ENCODE measurements at places on chromosomes 12 and 14.

GRCh38 chr14:74257078-74257940 lies 18.1 kb downstream of the VSX2 start:
- peak; percentile 55 for DNase-seq

DNA sequence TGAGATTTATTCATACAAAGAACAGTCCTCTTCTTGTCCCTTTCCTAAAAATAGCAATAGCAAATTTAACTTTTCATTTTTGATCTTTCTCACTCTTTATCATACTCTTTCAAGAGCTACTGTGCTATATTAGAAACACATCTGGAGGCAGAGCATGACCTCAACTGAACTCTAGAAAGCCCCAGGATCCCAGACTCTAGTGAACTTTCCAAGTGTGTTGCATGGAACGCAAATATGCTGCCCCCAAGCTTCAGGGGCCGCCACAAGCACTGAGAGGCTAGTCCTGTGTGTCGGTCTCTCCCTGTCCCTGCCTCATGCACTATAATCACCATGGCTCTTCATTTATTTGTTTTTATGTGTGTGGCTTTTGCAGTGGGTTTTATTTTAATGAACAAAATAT lies 38.7 kb upstream of the ZNF641 start:
- no peak for DNase-seq

DNA sequence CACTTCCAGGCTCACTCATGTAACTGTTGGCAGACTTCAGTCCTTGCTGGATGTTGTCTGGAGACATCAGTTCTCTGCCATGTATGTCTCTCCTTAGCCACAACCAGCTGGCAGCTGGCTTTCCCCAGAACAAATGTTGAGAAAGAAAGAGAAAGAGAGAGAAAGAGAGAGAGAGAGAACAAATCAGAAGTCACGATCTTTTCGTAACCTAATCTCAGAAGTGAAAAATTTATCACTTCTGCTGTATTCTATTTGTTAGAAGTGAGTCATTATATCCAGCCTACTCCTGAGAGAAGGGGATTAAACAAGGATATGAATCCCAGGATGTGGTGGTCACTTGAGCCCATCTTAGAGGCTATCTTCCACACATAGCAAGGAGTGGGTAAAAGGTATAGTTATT lies 101.2 kb downstream of the BTG1 start:
- DNase-seq, result no peak

GRCh38 chr14:90629471-90629870 lies 186.8 kb downstream of the TTC7B start:
- no peak for DNase-seq

DNA sequence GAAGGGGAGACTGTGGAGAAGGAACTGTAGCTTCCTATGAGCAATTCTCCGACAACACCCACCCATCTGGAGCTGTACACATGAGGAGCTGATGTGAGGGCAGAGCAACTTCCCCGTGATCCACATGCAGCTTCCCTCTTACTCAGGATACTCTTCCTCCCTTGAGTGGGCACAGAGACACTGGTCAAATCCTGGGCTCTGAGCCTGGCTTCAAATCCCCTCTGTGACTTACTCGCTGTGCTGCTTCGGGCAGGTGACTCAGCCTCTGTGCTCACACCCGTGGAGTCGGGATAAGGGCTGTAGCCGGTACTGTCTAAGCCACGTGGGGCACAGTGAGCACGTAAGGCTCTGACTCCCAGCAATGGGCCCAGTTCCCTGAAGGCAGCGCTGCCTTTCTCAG lies 31.1 kb downstream of the ZFYVE21 start:
- peak; percentile 95 for DNase-seq

GRCh38 chr12:32264961-32265360 lies 134.4 kb upstream of the FGD4 start:
- DNase-seq, result peak; percentile 5

DNA sequence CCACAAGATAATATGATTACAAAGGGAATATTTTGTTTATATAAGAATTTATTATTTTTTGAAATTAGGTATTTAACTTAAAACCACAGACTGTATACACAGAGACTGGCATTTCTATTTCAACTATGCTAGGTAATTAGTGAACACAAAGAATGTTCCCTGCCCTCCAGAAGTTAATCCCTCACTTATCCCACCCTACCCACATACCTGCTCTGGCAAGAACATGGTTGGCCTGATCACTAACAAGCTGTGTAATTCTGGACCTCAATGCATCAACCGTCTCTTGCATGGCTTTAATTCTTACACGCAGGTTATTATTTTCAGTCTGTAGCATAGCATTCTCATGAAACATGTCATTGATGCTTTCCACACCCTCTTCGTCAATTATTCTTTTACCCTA lies 85.9 kb downstream of the KIF21A start:
- DNase-seq, result no peak

DNA sequence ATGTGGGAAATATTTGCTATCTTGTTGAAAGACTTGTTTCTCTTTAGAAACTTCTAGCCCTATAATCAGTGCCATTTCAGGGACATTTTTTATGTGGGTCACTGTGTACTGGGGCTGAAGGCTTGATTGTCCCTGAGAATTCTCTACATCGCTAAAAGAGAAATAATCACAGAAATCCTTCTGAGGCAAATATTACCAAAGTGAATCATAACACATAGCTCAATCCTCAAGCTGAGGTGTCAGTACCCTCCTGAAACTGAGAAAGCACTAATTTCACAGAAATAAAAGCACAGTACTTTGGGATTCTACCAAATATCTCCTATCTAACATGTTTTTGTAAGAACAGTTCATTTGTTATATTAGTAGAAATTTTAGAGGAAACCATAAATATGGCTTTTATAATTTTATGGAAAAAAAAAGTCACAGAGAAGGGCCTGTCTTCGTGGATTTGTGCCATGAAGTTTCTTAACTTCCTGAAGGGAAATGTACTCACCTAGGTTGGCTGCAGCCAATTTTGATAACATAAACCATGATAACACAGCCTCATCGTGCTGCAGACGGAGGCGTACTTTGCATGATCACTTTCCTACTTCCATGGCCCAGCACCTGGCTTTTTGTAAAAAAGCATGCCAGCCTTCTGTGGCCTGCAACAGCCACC lies 163.7 kb upstream of the HIF1A start:
- DNase-seq, result no peak

DNA sequence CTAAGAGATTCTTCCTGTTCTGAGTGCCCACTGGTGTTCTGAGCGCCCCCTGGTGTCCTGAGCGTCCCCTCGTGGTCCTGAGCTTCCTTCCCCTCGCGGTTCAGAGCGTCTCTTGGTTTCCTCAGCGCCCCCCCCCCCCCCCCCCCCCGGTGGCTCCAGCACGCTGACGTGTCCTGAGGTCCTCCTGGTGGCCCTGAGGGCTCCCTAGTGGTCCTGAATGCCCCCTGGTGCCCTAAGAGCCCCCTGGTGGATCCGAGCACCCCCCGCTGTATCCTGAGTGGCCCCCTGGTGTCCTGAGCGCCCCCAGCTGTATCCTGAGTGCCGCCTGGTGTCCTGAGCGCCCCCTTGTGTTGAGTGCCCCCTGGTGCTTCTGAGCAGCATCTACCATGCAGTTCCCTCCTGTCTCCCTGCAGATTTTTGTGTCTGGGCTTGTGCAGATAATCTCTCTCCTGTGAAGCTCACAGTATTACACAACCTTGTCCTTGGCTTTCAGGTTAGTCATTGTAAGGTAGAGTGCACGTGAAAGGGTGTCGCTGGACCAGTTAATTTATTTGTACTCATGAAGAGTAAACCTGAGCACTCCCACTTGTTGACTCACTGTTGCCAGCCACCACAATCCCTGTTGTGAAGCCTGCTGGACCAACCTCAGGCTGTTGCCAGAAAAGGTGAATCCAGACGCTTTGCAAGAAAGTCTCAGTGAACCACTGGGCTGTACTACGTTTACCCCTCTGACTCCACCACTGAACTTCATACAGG lies 1168.4 kb downstream of the TMEM121 start:
- DNase-seq, result peak; percentile 59

Data from inflammatory macrophage (primary cell).